GM23338 (cell line): ENCODE measurements at places on chromosomes 1 and 21. TPM values are rescaled to one million over a fixed set of nuclear protein-coding genes. Genes with fewer than 3 reads are reported as not detected.
A peak's percentile ranks its signal among the peaks of the same experiment; 100 is the strongest.

DNA sequence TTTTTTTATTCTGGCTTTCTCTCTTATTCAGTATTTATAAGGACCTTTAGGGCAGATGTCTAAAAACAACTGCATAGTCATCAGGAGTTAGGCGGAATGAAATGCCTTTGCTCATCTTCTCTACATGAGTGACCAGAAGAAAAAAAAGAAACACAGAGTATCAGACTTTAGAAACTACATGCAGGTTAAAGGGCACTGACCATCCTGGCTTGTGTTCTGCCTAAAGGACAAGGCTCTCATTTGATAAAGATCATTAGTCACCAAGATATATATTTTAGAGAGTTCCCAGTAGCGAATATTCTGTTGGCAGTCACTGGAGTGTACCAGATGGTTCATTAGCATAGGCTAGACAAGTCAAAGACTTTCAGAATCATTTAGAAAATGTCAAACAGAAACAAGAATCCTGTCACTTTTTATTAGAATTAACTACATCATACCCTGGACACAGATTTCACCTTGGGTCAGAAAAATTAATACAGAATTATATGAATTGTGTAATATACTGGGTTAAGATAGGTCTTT lies 145.6 kb downstream of the NR5A2 start:
- no peak for DNase-seq

DNA sequence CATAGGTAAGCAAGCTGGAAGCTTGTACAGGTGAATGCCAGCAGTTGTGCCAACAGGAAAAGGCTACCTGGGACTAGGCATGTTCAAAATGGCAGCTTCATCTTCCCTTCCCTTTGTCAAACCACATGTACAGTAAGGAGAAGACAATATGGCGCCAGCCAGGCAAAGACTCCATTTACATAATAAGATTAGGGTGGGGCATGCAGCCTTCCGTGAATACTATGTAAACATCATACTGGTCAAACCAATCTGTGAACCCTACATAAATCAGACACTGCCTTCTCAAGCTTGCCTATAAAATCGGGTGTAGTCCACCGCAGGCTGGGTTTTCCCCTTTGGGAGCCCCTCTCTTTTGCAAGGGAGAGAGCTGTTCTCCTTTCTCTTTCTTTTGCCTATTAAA lies 24.6 kb downstream of the ATF3 start:
- DNase-seq, result no peak

GRCh38 chr1:200738949-200739651 lies 407 bp downstream of the CAMSAP2 start:
- peak; percentile 77 for DNase-seq

GRCh38 chr1:178411756-178412399 lies 84.9 kb downstream of the CLEC20A start:
- DNase-seq, result no peak

DNA sequence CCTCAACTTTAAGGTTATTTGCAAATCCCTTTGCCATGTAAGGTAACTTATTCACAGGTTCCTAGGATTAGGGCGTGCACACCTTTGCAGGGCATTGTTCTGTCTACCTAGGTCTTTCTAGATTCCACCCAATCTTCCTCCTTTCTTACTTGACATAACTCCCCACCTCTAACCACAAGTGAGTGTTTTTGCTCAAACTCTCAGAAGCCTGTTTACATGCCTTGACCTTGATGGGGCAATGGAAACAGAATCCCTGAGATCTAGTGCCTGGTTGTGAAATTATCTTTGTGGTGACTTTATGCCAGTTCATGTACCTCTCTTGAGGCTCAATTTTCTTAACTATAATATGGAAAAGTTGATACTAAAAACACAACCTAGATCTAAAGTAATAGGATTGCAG lies 296.6 kb downstream of the TTLL7 start:
- no peak for DNase-seq

The RAB13 gene
- polyA plus RNA-seq, result 171 and 177 TPM in 2 replicates

The TRIM62 gene
- 2.7 and 2.9 TPM in 2 replicates for polyA plus RNA-seq

The AJAP1 gene
- polyA plus RNA-seq, result not detected in 2 replicates
